ENCODE measurements at places on chromosomes 3 and 15. TPM values are rescaled to one million over a fixed set of nuclear protein-coding genes. Genes with fewer than 3 reads are reported as not detected.

Gene PSTPIP1
- 137 TPM for total RNA-seq

DNA sequence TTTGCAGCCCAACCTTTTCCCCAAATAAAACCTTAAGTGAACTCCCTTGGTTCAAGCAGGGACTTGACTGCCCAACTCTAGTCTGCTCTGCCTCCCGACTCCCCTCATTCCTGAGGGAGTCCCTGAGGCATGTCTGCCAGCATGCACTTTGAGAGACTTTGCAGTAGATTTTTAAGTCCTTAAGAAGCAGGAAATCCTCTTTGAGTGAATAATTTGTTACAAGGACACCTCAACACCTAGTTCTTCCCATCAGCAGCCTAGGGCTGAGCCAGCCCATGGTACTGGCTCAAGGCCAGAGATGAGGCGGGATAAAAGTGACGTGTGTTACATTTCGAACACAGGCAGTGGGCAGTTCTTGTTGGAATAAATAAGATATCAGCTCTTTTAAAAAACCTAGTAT is 204.3 kb upstream of the SLC2A2 start:
- H3K27ac ChIP-seq: peak overlapping the region; percentile 79
- peaks cover 33% of the 10 kb centered on the region for H3K36me3 ChIP-seq
- H3K4me1 ChIP-seq: peaks cover 43% of the 10 kb centered on the region

DNA sequence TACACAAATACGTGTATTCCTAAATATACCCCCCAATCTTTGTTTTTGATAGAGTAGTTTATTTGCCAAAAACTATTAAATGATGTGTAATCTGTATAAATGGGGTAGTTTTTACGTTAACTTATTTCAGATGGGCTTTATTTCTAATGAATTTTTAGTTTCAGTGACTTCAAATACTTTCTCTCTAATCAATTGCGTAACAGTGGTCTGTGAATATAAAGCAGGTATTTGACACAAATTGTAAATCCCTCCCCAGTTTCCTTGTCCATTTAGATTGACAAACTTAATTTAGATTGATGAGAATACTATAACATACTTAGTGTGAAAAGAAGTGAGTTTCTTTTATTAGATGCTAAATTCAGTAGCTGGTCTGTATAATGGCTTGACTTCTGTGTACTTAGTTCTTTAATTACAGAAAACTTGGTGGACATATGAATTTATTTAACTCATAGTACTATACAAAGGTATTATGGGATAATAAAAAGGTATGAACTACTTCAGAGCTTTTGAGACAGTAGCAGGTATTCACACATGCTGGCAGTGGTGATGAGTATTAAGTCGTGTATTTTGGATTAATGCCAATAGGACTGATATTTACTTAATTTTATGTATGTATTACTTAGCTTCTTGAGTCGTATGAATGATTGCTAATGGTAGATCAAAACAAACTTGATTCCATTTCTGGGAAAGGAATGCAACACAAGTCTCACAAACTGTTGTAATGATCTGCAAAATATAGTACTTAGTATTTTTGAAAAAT is 81.6 kb downstream of the STT3B start:
- peaks cover 87% of the 10 kb centered on the region for H3K36me3 ChIP-seq
- H3K27me3 ChIP-seq: no peaks in the 10 kb centered on the region
- peak overlapping the region; percentile 63 for H3K27ac ChIP-seq
- H3K4me3 ChIP-seq: no peak overlapping the region

DNA sequence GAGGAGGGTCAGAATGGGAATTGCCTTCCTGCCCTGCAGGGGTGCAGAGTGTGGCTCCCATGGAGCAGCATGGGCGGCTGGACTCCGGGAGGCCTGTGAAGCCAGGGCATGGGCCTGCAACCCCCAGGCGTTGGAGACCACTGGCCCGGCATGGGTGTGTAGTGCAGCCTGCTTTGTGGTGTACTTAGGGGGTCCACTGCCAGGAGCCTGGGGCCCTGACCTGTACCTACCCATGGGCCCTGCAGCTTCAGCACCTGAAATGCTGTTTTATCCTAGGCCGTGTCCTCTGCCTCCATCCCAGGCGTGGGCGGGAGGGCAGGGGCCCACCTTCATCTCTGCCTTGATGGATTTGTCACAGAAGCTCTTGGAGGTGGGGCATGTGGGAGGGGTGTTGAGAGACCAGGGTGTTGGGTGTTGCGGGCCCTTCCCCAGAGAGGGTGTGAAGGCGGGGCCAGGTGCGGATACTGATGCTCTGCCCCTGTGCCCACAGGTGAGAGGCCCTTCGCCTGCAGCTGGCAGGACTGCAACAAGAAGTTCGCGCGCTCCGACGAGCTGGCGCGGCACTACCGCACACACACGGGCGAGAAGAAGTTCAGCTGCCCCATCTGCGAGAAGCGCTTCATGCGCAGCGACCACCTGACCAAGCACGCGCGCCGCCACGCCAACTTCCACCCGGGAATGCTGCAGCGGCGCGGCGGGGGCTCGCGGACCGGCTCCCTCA is 45.0 kb downstream of the KLF13 start:
- H3K4me1 ChIP-seq: peaks cover 40% of the 10 kb centered on the region
- peaks cover 69% of the 10 kb centered on the region for H3K36me3 ChIP-seq
- no peaks in the 10 kb centered on the region for H3K27me3 ChIP-seq
- ATAC-seq: no peak
- no peak overlapping the region for H3K27ac ChIP-seq
- H3K4me3 ChIP-seq: no peak overlapping the region

GRCh38 chr3:113174801-113175485 is 36.4 kb upstream of the BOC start:
- H3K4me3 ChIP-seq: no peak overlapping the region
- no peaks in the 10 kb centered on the region for H3K36me3 ChIP-seq
- peaks cover 7% of the 10 kb centered on the region for H3K27me3 ChIP-seq
- no peak for ATAC-seq

Gene ZBBX
- not detected for total RNA-seq

DNA sequence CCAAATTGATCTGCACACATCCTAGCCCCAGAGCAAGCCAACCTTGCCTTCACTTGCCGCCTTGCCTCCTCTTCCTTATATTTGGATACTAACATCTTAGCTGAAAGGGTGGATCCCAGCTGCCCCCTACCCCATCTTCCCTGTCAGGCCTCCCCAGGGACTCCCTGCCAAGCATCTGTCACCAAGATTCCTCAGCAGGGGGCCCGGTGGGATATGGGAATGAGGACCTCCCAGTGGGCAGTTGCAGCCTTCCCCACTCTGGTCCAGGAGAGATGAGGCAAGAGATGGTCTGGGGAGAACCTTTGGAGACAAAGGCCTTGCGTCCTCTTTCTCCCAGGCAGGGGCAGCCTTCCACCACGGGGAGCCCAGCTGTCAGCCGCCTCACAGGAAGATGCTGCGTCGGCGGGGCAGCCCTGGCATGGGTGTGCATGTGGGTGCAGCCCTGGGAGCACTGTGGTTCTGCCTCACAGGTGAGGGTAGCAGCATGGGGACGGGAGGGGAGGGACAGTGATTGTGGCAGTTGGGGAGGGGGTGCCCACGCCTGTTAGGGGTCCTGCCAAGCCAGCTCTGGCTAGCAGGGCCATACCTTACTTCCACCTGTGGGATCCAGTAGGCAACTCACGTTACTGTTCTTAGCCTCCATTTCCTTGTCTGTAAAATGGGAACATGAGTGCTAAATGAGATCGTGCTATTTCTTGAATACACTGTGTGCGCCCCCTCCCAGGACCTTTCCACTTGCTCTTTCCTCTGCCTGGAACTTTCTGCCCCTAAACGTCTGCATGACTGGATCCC is 15.3 kb downstream of the CD276 start:
- no peak overlapping the region for H3K4me3 ChIP-seq
- H3K36me3 ChIP-seq: no peaks in the 10 kb centered on the region
- peaks cover 23% of the 10 kb centered on the region for H3K27me3 ChIP-seq
- ATAC-seq: no peak
- H3K27ac ChIP-seq: peak overlapping the region; percentile 32

Gene GOLGA8T
- 0.32 TPM for total RNA-seq

- H3K27ac ChIP-seq: no peak overlapping the region
- no peaks in the 10 kb centered on the region for H3K36me3 ChIP-seq
- no peak overlapping the region for H3K4me3 ChIP-seq
- peaks cover 7% of the 10 kb centered on the region for H3K27me3 ChIP-seq
- H3K4me1 ChIP-seq: no peaks in the 10 kb centered on the region
Observed at GRCh38 chr3:135261214-135261775, 466.2 kb downstream of the EPHB1 start.

Gene CYP11A1
- not detected for total RNA-seq
